ENCODE measurements at places on chromosomes 11 and 22.

- DNase-seq: no peak
Observed at GRCh38 chr22:39253435-39254070, 8.8 kb upstream of the PDGFB start.

GRCh38 chr11:111272420-111272819 lies 25.9 kb upstream of the POU2AF3 start:
- no peak for DNase-seq

- DNase-seq: no peak
Observed at GRCh38 chr11:45924927-45925326, 2.5 kb downstream of the LARGE2 start.

GRCh38 chr22:25564979-25565677 lies 653 bp downstream of the GRK3 start:
- peak; percentile 75 for DNase-seq

DNA sequence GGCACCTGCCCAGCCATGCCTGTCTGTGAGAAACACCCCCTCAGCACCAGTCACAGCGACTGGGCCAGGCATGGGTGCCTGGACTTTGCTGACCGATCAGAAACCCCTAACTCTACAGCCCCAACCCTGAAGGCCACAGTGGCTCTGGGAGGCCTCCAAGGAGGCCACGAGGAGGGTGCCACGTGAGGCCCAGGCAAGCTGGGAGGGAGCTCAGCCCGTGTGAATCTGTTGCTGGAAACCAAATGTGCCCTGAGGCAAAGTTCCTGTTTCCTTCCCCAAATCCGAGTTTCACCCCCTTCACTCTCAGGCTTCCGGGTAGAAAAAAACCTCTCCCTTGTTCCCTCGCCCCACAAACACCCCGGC lies 1.3 kb downstream of the UNC93B1 start:
- DNase-seq: no peak

DNA sequence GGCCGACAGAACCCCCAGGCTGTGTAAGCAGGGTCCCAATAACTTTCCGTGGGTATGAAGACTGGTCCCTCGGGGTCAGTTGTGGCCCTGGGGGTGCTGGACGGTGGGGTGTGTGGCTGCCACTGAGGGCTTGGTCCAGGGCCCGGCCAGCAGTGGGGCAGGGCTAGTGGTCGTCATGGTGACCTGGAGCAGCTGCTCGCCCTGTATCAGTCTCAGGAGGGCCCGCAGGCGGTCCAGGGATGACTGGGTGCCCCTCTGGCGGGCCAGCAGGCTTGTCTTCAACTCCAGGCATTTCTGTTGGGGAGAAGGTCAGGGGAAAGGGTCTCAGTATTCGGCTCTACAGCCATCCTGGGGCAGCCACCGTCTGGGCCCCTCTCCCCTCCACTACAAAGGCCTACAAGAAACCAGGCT lies 126.8 kb downstream of the PHF21B start:
- DNase-seq: no peak

DNA sequence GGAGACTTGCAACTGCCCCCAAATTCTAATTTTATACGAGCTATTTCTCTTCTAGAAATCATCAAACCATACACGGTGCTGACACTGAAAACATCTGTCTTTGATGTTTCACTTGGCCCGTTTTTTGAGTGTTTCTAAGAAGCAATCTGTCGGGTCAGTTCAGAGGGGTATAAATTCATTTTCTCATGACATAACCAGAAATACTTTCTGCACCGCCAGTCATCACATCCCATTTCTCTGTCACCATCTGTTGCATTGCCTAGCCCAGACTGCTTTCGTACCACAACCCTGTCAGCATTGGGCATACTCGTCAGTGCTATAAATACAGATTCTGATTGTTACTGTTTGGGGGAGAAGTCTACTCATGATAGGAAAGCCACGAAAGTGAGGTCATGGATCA lies 63.1 kb upstream of the CCDC90B start:
- no peak for DNase-seq

GRCh38 chr11:9118277-9118676 lies 26.9 kb upstream of the SCUBE2 start:
- DNase-seq: no peak

- no peak for DNase-seq
Observed at GRCh38 chr11:1177020-1177770, 19.4 kb downstream of the MUC5AC start.

GRCh38 chr11:107706531-107706930 lies 5.3 kb downstream of the SLN start:
- DNase-seq: no peak

- no peak for DNase-seq
Observed at GRCh38 chr11:100354736-100355135, 332.4 kb upstream of the ARHGAP42 start.

GRCh38 chr22:32817137-32817730 lies 15.7 kb downstream of the TIMP3 start:
- no peak for DNase-seq

GRCh38 chr11:27619763-27620335 lies 80.4 kb downstream of the BDNF start:
- DNase-seq: no peak

DNA sequence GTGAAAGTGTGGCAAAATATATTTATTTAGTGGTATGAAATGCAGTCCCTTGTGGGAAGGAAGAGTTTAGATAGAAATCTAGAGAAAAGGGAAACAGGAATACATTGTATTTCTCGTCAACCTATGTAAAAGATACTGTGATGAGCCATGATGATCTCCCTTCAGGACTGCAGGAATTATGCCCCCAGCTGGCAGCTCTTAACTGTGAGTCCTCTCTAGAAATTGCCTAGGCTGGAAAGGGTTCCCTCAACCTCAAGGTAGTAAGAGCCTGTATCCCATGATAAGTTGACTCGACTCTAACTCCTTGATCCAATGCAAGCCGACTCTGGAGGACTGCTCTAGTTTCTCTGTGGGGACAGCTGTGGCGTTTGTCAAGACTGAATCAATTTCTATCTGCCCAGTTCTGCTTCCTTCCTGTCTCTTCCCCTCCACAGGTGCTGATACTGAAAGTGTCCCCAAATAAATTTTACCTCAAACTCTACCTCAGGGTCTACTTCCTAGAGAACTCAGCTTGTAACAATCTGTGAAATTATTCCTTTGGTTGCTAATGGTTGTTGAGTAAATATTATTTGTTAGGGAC lies 897.3 kb downstream of the METTL15 start:
- DNase-seq: no peak

- no peak for DNase-seq
Observed at GRCh38 chr22:49599691-49600455, 227.8 kb downstream of the BRD1 start.

GRCh38 chr11:69615545-69616278 lies 25.2 kb upstream of the CCND1 start:
- DNase-seq: no peak

- DNase-seq: no peak
Observed at GRCh38 chr11:41522391-41522790, 62.9 kb upstream of the LRRC4C start.

DNA sequence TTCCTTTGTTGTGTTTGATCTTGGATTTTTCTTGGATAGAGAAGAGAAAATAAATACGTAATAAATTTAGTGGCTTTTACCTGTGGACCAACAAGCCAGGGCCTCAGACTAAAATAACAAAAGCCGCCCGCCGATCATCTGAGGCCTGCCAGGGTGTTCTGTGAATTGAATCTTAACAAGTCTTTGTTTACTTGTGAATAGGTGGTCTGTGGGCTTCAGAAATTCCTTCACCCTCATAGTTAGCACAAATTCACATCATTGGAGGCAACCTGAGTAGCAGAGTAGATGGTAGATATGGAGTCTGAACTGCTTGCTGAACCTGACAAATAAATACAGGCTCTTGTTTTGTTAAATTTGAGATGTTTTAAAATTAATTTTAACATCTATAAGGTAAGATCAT lies 176.3 kb upstream of the MTNR1B start:
- no peak for DNase-seq

DNA sequence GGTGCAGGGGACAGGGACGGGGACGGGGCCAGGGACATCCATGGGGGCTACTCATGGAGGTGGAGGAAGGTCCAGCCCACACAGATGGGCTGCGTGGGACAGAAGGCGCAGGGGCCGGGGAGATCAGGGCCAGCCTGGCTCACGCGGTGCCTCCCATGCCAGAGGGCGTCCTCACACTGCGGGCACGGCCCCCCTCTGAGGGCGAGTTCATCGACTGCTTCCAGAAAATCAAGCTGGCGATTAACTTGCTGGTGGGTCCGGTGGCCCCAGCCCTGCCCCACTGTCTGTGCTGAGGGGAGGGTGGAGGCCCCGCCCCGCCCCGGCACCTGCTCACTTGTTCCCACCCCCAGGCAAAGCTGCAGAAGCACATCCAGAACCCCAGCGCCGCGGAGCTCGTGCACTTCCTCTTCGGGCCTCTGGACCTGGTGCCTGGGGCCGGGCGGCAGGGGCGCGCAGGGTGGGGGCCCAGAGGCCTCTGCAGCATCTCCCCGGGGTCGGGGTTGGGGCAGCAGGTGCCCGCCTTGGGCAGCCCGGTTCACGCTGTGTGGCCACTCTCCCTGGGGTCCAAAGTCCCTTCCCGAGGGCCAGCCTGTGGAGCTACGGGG lies 15.8 kb downstream of the EPS8L2 start:
- no peak for DNase-seq

GRCh38 chr22:25627271-25627852 lies 62.9 kb downstream of the GRK3 start:
- DNase-seq: no peak

DNA sequence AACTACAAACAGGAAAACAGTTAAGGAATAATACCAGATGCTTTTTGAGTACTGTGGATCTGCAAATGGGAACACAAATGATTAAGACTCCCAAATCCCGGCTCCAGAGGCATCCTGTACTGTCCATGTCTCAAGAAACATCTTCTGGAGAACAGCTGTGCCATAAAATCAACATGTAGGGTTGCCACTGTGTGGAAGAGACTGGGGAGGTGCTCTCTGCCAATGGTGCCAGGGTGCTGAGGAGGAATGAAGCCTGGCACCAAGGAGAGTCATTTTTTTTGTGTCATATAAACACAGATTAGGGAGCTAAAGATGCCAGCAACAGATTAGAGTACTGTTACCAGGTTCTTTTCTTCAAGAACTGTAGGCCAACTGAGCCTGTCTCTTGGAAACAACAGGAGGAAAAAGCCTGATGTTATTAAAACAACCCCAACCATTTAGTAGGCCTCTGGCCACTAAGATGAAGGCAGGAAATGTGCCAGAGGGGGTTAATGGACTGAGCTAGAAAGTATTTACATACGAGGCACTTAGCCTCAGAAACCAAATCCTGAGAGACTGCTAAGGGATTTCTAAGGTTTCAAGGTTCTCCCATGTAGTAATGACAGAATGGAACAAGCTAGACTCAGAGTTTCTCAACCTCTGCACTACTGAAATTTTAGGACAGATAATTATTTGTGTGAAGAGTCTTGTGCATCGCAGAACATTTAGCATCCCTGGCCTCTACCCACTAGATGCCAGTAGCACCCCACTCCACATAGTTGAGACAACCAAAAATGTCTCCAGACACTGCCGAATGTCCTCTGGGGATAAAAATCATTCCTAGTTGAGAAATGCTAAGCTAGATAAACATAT lies 54.6 kb upstream of the CHRM4 start:
- DNase-seq: no peak

DNA sequence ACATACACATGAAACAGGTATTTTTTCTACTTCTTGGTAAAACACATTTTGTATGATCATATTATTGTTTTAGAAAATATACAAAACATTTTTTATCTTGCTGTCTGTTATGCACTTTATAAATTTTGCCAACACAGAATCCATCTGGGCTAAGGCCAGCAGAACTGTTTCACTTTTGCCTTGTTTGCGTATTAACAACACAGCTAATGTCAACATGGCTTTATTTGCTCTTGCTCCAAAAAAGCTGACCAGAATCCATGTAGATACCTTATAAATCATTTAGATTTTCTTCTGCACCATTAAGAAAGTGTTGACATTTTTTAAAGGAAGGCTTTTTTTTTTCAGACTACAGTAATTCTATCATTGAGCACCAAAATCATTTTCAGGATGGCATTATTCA lies 58.1 kb upstream of the PGR start:
- DNase-seq: no peak

- DNase-seq: no peak
Observed at GRCh38 chr11:2382129-2382517, 5.0 kb downstream of the CD81 start.

DNA sequence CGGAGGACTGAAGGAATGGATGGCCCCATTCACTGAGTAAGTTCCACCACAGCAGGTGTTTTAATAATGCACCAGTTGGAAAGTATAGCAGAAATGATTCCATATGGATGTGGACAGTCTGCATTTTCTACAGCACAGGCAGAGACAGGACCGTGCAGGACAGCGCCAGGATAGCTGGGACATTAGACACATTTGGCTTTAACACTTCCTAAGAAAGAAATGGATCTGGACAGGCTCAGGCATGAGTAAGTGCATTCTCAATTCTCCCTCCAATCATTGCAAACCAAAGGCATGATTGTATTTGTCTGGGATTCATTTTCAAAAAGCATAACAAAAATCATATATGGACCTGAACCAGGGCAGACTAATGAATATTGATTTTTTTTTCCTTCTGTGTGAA lies 233.0 kb upstream of the POU2AF2 start:
- no peak for DNase-seq

GRCh38 chr11:129723146-129723760 lies 92.4 kb upstream of the TMEM45B start:
- no peak for DNase-seq

GRCh38 chr11:284105-285020 lies 4.6 kb upstream of the PGGHG start:
- peak; percentile 52 for DNase-seq

DNA sequence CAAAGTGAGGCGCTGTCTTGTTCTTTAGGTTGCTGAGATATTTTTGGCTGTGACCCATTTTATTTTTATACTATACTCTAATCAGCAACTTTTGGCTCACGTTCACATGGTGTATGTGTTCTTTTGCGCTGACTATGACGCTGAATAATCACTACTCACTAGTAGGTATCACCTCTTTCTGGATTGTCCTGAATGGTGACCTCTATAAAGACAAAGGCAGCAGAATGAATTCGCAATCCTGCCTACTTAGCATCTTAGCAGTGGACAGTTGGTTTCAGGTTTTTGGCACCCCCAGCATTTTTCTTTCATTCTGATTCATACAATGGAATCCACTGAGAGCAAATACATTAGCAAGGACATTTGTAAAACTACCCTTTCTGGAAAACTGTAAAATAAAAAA lies 351.3 kb downstream of the JRKL start:
- no peak for DNase-seq

DNA sequence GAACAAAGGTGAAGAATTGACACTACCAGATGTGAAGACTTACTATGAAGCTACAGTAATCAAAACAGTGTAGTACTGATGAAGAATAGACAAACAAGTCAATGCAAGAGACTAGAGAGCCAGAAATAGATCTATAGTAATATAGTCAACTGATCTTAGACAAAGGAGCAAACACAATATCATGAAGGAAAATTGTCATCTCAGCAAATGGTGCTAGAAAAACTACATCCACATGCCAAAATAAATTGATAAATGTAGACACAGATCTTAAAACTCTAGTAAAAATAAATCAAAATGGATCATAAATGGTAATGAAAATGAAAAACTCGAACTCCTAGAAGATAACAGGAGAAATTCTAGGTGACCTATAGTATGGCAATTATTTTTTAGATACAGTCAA lies 609.5 kb downstream of the NELL1 start:
- DNase-seq: no peak

- no peak for DNase-seq
Observed at GRCh38 chr22:44102856-44103255, 77.9 kb upstream of the PARVG start.

Measured in ecto neural progenitor cell (in vitro differentiated cells).